ENCODE measurements at places on chromosomes 11 and 22.

GRCh38 chr22:39240831-39241793 is 3.7 kb downstream of the PDGFB start:
- DNase-seq: peak; percentile 52

DNA sequence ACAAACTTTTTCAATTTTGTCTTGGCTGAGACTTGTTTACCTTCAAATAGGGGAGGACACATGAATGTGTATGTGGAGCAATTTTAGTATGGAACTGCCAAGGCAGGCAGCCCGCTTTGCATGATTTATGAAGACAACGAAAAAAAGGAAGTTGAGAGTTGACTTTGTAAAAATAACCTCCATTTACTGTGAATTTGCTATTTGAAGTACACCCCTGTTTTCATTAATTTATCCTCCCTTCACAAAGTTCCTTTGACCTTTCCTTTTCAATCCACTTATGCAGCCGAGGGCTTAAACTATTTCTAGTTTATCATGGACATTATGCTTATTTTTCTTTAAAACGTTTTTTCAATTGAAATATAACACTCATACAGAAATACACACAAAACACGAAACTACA is 369.6 kb upstream of the CADM1 start:
- DNase-seq: no peak

DNA sequence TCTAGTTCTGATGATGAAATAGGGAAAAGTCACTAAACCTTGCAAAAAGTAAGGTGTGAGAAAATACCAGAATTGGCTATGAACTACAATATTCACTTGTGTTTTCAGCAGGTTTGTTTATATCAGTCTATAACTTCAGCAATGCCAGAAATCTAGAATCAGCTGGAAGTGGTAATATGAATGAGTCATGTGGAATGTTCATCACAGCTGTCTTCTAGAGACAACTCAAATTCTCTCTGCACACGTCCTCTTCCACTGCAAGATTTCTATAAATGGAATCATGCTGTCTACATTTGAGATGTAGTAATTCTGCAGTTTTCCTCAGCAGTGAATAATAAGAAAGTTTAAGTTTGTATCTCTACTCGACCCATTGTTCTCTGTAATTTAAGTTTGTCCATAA is 89.9 kb downstream of the OR4A15 start:
- no peak for DNase-seq

GRCh38 chr22:26047920-26048319 is 121.3 kb upstream of the SEZ6L start:
- no peak for DNase-seq

- DNase-seq: no peak
Observed at GRCh38 chr11:134464196-134464595, 52.2 kb upstream of the B3GAT1 start.

DNA sequence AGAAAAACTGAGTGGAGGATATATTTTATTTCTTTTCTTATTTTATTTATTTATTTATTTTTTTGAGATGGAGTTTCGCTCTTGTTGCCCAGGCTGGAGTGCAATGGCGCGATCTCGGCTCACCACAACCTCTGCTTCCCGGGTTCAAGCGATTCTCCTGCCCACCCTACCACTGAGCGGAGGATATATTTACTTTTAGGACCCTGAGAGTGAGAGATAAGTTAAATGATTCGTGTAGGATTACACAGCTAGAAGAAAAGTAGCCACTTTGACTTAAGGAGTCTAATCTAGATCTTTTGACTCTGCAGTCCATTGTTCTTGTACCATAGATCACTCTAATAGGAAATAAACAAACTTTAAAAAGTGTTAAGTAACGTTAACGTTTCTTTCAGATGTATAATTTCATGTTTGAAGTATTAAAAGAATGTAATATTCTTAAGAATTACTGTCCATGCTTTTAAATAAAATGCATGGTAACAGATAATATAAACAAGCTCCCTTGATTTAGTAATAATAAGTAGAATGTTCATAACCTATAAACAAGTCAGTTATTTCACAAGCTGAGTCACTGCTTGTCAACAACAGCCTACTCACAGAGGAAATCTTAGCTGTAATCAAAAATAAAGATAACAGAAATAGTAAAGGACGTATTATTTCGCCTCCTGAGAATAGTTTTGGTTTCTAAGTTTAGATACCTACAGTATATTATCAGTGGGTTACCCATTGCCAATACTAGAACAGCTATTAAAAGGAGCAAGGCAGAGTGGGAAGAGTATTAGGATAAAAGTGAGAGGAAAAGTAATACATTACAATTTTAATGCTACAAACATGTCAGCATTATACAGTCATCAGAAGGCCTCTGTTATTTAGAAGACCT is 18.6 kb downstream of the USP47 start:
- DNase-seq: no peak

DNA sequence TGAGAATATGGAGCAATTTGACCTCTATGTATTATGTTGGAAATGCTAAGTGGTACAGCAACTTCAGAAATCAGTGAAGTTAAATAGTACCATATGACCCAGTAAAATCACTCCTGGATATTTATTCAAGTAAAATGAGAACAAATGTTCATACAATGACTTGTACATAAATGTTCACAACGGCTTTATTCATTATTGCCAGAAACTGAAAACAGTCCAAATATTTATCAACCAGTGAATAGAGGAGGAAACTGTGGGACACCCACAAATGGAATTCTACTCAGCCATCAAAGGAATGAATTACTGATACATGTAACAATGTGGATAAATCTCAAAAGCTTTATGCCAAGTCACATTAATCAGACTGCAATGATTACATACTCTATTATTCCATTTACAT is 416.3 kb downstream of the AASDHPPT start:
- DNase-seq: no peak

DNA sequence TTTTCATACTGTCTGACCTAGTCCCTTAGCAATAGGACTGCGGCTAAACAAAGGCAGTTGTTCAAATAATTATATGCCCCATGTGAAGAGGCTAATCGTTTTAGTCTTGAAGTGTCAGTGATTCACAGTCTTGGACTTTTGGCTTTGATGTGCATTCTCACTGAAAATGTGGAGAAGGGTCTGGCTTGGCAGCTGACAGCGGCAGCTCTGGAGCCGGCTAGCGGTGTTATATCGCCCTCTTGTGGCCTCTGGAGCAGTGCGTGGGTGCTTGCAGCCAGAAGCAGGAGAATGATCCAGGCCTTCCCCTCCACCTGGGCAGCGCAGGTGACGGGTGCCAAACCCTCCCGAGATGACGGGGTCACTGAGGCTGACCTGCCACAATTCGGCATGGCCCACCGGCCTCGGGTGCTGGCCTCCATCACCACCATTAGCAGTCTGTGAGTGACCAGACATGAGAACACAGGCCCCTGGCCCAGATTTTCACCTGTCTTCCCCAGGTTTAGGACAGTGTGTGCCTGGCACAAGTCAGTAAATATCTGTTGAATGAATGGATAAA is 90.3 kb upstream of the PITPNB start:
- peak; percentile 60 for DNase-seq

- no peak for DNase-seq
Observed at GRCh38 chr11:78828676-78829075, 254.0 kb upstream of the NARS2 start.

DNA sequence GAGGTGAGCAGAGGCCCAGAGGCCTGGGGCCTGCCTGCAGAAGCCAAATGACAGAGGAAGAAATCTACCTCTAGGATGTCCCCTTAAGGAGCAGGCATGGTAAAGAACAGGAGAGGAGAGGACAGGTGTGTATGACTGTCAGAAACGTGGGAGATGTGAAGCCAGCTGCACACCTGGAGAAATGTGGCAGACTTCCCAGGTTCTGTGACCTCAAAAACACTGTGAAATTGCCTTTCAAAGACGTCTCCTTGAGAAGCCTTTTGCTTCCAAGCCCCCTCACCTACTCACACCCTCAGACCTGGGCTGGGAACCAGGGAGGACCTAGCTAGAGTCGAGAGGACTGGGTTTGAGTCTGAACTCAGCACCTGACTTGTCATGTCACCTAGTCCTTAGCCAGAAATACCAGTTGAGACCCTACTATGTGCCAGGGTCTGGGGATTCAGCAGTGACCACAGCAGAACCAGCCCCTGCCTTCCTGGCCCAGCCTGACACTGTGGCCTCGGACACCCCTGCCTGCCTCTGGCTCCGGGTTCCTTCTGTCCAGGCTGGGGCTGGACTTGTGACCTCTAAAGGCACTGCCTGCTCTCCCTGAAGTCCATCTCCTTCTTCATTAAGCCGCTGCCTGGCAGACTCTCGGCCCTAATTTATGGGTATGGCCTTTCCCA is 5.6 kb downstream of the TPBGL start:
- no peak for DNase-seq

GRCh38 chr11:134125507-134125906 is 56.6 kb downstream of the JAM3 start:
- no peak for DNase-seq

DNA sequence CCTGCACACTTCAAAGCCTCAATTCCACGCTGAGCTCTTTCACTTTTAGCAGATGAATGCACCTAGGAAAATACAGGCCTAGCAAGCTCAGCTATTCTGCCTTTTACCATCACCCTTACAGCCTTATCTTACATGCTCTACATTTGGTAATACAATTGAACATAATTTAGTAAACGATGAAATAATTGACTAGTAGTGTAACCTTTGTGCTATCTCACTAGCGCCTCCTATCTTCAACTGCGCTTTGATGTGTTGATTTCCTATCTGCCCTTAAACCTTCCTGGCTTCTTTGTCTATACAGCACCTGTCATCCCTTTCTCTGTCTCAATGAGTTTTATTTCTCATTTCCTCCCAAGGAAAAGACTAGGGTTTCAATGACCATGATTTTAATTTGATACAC is 149.7 kb downstream of the LRRC4C start:
- DNase-seq: no peak

GRCh38 chr22:23787600-23787896 is 782 bp downstream of the SMARCB1 start:
- DNase-seq: no peak

DNA sequence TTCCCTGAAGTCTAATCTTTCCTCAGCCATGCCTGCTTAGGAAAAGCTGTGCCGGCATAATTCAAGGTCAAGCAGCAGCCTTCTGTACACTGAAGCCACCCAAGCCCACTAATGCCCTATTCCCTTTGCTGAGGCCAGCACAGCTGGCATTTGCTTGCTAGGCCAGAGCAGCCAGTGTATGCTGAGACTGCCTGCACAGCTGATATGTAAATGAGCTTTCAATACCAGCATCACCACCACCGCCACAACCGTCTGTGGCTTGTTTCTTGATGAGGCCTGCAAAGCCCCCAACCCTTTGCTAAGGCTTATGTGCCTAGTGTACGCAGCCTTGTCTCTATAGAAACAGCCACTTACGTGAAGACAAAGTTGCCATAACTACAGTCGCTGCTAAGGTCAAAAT is 56.3 kb upstream of the TNRC6B start:
- no peak for DNase-seq

GRCh38 chr11:68138237-68138636 is 17.0 kb upstream of the CHKA start:
- DNase-seq: no peak

- DNase-seq: no peak
Observed at GRCh38 chr11:11667056-11667455, 45.3 kb upstream of the GALNT18 start.

DNA sequence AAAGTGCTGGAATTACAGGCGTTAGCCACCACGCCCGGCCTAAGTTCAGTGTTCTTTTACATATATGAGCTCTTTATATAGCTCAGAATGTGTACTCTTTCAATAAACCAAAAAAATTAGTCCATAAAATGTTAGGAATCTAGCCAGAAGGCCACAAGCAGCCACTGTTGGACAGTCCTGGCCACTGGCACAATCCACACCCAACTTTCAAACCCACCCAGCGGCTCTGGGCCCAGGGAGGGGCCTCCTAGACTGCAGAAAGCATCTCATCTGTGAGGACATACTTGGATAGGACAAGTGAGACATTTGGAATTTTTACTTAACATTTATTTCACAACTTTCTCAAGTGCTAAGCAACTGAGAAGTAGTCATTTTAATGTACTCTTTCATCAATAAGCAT is 6.4 kb downstream of the PACSIN2 start:
- DNase-seq: no peak

GRCh38 chr11:65699306-65699705 is 12.7 kb upstream of the KAT5 start:
- no peak for DNase-seq

DNA sequence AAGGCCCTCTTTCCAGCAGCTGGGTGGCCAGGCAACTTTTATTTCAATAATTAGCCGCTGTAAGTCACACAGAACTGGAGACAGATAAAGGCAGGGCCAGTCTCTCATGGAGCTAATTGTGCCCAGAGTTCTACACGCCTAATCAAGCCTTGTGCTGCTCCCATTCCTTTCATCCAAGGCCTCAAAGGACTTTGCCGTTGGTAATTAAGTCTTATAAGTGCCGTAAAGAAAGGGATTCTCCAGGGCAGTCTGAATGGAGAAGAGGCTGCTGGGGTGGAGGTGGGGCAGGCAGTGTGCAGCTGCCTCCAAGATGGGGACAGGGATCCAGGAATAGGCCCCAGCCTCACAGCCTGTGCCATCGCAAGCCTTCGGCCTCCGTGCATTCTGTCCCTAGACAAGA is 357.9 kb downstream of the TENM4 start:
- no peak for DNase-seq

DNA sequence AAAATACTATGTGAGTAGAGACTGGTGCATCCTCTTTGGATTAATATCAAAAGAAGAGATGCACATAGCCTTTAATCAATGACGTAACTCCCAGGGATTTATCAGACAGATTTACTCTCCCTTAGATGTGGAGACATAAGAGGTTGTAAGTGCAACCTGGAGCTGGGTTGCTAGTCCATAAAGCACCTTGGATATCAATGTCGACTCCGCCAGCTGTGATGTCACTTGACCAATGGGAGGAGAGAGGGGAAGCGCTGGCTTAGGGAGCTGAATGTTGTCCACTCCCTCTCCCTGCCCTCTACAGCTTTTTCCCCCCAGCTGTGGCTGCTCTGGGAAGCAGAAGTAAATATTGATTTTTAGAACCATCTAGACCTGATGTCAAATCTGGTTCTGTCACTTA is 28.9 kb upstream of the TMEM86A start:
- no peak for DNase-seq

DNA sequence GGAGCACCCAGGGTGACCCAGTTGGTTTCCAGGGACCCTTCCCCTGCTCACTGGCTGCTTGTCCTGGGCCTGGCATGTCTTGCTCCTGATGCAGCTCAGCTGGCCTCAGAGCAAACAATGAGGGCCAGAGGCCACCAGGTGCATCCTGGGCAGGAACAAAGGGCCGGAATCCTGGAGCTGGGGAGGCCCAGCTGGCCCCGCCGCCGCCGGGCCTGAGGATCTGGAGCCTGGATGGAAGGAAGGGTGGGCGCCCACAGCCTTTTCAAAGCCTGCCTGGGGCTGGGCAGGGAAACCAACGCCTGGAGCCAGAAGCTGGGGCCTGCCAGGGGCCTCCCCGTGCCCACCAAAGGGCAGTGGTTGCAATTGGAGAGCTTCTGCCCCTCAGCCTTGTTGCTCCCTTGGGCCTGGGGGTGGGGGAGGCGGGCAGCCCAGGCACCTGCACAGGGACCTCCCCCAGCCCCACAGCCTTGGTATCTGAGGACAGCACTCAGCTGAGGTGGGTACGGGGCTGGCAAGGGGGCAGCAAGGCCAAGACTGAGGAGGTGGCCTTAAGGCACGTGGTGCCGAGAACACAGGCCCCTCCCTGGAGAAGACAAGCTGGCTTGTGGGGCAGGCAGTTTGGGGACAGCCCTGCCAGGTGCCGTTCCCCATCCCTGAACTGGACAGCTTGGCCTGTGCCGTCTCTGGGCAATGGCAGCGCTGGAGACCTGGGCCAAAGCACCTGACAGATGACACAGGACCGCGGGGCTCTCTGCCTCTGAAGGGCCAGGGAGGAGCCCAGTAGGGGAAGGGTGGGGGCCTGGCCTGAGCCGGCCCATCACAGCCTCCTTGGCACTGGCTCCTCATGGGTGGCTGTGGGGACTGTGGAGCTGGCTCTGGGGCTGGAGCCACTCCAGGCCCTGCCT is 7.1 kb upstream of the ADORA2A start:
- no peak for DNase-seq

Measured in CD4-positive, alpha-beta T cell treated with Interleukin-6 at 100 ng/mL for 8 hours (primary cell).